ENCODE measurements at places on chromosomes 7 and 10.

GRCh38 chr7:97005183-97006054, at the start of gene DLX6:
TSS of gene DLX6 (plus strand) at chr7:97005553. CDS start at chr7:97005978, 425 bp downstream.
- DNase-seq, result peak; percentile 50

- no peak for DNase-seq
Observed at GRCh38 chr7:132333301-132333700, 243.0 kb downstream of the PLXNA4 start.

- DNase-seq, result no peak
Observed at GRCh38 chr7:37054624-37055241, 330.4 kb upstream of the AOAH start.

DNA sequence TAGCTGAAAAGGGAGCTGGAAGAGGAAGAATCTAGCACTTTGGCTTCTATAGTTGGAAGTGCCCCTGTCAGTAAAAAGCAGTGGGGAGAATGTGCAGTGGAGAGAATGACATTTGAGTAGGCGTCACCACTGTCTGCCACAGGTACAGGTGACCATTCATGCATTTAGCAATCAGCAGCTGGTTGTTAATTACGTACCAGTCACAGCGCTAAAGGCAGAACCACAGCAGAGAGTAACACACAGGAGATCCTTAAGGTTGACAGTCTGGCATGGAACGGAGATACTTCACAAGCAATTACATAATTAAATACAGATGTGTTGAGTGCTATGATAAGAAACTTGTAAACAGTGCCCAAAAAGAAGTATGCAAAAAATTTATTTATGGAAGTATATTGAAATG, 24.8 kb downstream of the C10orf67 start:
- no peak for DNase-seq

DNA sequence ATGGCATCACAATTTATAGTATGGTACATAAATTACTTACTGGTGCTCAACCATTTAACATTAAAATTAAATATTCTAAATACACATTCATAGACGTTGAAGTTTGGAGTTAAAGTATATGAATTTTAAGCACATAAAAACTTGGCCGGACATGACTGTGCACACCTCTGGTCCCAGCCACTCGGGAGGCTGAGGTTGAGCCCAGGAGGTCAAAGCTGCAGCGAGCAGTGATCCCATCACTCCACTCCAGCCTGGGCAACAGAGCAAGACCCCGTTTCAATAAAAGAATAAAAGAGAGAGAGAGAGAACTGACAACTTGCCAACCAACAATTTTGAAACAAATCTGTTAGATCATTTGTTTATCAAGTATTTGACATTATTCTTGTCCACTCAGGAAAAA, 943.3 kb upstream of the KCND2 start:
- DNase-seq, result no peak

- DNase-seq, result peak; percentile 33
Observed at GRCh38 chr10:21919117-21919516, 84.4 kb downstream of the DNAJC1 start.

- peak; percentile 63 for DNase-seq
Observed at GRCh38 chr7:84372155-84372621, 177.6 kb upstream of the SEMA3A start.

GRCh38 chr10:33302208-33302829, 32.1 kb downstream of the NRP1 start:
- no peak for DNase-seq

DNA sequence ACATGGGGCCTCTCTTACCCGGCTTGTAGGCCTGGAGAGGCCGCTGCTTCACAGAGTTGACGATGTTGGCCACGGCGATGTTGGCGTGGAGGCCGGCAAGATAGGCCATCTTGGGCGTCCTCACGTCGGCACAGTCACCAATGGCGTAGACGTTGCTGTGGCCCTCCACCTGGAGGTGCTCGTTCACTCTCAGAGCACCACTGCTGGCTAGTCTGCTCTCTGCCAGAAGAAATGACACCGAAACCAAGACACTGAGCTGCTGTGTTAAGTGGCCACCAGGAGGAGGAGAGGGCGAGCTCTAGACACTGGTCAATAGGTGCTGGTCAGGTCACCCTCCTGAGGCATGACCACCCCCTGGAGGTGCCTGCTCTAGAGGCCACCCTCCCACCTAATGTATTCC, 17.7 kb downstream of the AIFM2 start:
- no peak for DNase-seq

- DNase-seq, result peak; percentile 100
Observed at GRCh38 chr7:42972699-42973500, 40.7 kb downstream of the MRPL32 start.

DNA sequence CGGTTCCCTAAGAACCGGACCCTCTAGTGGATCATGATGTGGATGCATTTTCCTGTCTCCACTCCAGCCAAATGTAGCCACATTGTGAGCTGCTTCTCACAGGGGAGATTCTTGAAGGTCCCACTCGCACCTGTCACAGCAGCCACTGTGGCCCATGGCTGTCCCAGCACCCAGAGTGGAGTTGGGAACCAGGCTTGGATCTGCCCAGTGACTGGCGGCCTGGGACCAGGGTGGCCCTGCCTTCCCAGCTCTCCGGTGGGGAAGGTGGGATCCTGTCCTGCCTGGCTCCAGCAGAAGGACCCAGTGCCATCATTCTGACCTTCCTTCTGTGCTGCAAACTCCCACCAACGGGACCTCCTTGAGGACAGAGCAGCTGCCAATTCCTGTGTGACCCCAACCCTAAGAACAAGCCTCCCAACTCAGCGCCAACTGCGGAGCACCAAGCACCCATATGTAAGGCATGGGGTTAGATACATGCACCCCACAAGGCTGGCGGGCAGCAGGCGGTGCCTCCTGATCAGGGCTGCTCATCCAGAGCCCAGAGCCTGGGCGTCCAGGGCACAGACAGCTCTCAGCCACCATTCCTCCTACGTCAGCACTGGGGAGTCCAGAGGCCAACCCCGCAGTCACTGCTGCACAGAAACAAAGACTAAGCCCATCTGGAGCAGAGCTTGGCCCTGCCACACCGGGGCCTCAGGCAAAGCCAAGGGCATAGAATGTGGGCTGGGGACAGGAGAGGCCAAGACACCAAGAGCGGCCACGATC, 28.8 kb downstream of the EBF3 start:
- DNase-seq, result no peak

DNA sequence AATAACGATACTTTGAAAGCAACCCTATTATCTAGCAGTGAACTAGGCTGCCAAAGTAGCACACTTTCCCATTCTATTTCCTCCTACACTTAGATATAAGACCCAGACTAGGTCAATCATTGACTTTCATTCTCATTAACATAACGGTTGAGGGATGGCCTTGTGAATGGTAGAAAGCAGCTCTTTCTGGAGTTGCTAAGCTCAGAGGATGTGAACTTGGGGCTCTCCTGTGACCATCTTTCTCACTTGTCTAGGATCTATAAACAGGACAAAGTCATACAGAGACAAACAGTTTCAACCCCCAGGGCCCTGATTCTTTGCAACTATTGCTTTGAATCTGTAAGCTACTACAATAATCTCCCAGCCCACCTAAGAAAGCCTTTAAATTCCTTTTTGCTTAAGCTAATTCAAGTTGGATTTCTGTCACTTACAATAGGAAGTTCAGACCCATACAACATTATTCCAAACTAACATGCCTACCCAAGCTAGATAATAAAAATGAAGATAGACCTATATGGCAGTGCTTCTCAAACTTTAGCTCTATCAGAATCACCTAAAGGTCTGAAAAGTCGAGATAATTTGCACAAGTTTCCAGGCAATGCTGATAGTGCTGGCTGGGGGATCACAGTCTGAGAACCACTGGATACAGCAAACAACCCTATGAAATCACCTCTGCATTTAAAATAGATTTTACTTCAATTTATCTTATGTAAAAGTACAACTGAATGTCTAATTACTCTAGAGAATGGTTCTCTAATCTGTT, 16.7 kb downstream of the P4HA1 start:
- DNase-seq, result no peak

GRCh38 chr7:10022957-10023356, 950.7 kb upstream of the PHF14 start:
- peak; percentile 24 for DNase-seq

DNA sequence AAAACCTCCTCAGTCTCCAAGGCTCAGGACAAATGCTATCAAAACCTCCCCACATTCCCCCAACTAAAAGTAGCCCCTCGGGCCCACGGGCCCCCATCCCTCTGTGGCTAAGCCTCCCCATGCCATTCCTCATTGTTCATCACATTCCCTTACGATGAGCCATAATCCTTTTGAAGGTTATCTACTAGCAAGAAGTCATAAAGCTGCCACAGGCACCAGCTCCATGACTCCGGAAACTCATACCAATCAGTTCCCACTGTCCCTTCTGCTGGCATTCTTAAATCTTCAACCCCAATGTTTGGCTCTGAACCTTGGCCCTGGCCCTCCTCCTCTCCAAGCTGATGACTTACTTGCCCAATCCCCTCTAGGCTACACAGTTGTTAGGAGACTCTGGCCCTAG, 19.4 kb upstream of the TM9SF3 start:
- peak; percentile 34 for DNase-seq

- DNase-seq, result no peak
Observed at GRCh38 chr7:97307521-97308108, 190.1 kb downstream of the SDHAF3 start.

DNA sequence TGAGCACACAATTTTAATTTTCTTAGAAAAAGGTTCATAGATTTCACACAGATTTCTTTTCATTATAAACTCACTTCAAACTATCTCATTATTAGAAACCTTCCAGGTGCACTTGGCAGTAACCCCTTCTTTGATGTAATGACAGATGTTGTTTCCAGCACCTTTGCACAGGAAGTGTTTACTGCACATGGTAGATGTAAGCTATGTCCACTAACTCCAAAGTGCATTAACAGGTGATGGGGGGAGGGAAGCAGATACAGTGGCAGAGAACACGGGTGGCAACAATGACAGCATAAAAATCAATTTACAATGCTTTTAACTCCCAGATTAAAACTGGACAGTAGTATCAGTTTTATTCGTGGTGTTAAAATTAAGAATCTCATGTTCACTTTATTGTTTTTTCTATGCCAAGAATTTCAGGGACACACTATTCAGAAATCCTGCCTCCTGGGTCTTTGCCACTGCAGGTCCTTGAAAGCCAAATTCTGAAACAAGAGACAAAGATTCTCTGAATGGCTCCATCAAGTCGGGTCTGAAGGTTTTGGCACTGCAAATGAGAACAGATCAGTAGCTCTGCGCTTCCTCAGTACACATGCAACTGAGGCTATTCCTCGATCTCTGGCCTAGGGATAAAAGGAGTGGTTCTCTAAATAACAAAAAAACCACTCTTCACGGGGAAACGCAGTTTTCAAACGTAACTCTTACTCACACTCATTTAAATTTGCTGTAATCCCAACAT, 187.7 kb downstream of the JAZF1 start:
- no peak for DNase-seq

GRCh38 chr7:81833401-81833800, 63.6 kb upstream of the HGF start:
- DNase-seq, result peak; percentile 61
